ENCODE measurements at places on chromosomes 7 and 10. TPM values are rescaled to one million over a fixed set of nuclear protein-coding genes. Genes with fewer than 3 reads are reported as not detected.

DNA sequence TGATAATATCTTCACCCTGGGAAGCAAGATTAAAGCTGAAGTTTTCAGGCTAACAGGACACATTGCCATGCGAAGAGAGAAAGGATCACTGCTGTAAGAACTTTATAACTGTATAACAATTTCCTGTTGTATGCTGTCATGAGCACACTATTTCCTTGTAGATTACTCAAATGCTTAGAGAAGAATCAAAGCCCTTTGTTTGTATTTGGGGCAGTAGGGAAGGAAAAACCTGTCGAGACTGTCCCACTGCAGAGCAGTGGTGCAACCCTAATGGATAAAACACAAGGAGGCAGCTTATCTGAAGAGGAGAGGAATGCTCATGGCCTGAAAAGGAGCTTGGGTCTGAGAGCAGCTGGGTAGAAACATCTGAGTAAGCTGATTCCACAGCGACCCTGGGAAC lies 327.7 kb upstream of the NPSR1 start:
- DNase-seq = no peak

TACR2 gene
- total RNA-seq = 0.27 TPM

DNA sequence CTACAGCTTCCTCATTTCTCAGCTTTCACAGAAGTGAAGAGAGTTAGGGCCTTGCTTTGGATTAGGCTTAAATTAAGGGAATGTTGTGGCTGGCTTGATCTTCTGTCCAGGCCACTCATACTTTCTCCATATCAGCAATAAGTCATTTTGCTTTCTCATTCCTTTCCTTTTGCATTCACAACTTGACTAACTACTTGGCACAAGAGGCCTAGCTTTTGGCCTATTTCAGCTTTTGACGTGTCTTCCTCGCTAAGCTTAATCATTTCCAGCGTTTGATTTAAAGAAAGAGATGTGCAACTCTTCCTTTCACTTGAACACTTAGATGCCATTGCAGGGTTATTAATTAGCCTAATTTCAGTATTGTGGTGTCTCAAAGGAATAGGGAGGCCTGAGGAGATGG lies 712.0 kb downstream of the INHBA start:
- DNase-seq = no peak

DYNC1I1 gene
- 19.3 TPM for total RNA-seq

DNA sequence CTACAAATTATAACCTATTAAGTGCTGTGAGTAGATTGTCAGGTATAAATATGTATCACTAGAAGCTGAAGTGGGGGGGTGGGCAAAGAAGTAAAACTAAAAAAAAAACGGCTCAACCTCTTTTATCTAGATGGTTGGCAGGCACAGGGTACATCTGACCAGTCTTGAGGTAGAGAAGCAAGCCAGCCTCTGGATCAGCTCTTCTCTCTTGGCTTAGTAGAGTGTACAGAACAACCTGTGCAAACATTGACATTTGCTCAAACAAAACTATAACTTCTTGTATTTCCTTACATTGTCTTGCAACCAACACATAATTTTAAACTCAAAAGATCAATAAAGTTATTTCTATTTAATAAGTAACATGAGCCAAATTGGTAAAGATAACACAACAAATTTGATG lies 25.6 kb downstream of the DNA2 start:
- no peak for DNase-seq

DGKB gene
- total RNA-seq = 0.03 TPM

GRCh38 chr10:91411621-91412020 lies 1.5 kb downstream of the HECTD2 start:
- no peak for DNase-seq

DNA sequence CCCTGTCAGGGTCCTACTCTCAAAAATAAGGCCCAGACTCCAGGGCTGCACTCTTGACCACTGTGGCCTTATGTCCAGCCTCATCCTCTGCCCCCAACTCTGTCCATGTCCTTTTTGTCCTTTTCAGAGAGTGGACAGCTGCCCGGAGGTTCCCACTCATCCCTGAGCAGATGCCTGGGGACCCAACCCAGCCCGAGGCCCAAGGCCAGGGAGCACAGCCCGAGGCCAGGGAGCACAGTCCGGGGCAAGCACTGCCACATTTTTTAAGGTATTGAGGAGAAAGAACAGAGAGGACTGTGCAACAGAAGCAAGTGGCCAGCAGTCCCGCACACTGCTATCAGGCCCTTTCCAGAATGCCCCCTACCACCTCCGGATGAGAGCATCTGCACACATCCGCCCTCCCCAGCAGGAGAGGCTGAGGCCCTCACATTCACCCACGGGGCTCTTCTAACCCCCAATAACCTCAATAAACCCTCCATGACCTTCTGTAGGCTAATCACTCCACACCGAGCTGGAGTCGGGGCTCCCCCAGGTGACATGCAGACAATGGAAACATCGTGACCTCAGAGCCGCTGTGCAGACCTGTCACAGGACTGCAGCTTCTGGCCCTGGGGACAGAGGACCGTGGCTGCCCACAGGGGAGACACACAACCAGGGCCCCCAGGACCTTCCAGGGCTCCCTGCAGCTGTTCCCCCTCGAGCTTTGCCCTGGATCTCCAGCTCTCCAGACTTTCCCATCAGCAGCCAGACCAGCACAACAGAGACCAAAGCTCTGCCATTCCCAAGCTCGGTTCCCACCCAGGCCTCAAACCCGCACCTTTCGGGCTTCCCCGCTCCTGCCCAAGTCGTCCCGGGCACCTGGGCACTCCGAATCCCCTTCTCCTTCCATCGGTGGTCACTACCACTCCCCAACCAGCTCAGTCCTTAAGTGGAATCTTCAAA lies 51.4 kb downstream of the CAMK2B start:
- DNase-seq = no peak

GRCh38 chr7:35647171-35647574 lies 47.8 kb downstream of the HERPUD2 start:
- DNase-seq = no peak

GRCh38 chr7:116403265-116403664 lies 96.3 kb upstream of the CAV2 start:
- no peak for DNase-seq

DNA sequence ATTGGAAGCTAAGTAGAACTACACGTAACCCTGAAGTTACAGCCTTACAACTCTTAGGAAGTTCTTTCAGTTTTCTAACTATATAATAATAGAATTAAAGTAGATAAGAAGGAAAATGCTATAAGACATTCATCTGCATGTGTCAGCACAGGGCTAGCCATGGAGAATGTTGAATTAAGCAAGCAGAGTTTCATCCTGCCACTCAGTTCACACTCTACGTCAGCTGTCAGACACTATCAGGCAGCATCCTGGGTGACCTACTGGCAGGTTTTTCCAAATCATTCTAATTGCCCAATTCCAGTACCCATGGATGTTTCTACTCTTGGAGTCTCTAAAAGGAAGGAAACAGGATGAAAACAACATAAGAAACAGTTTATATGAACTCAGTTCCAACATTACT lies 45.0 kb upstream of the LRRTM3 start:
- DNase-seq = no peak

KLHL7 gene
- 60.7 TPM for total RNA-seq
